ENCODE measurements at places on chromosomes 7 and 10.

- DNase-seq: no peak
Measured at GRCh38 chr10:23331567-23332301, 12.9 kb downstream of the C10orf67 start.

- DNase-seq: no peak
Measured at GRCh38 chr10:14748441-14748840, 26.3 kb downstream of the FAM107B start.

DNA sequence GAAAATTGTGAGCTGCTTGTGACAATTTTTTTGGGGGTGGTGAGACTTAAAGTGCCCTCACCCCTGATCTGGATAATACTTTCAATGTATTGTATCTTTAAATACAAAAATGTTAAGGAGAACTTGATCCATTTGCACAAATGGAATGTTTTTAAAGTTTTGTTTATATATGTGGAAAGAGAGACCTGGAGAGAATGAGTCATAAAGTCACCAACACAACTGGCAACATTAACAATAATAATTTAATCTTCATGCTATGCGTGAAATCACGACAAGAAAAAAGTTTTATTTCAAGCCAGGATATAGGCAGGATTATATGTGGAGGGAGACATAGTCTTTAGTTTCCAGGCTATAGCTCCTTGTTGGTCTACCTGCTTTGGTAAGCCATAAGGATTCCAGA is 537.5 kb downstream of the GPAM start:
- DNase-seq: no peak

- no peak for DNase-seq
Measured at GRCh38 chr10:51158832-51159231, 84.5 kb downstream of the PRKG1 start.

DNA sequence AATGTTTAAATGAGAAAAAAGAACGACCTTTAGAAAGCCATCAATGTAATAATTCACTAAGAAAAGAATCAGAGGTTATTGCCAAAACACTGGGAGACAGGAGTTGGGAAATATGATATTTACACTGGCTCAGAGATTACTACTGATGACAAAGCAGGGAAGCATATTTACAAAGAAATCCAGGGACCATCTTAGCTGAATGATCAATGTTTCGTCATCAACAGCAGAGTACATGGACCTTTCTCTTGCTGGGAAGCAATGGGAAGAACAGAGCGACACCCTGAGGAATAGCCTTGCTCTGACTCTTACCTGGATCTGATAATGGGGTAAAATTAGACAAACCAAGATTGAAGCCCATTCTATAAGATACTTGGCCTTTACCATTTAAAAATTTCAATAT is 1293.5 kb downstream of the XPNPEP1 start:
- no peak for DNase-seq

DNA sequence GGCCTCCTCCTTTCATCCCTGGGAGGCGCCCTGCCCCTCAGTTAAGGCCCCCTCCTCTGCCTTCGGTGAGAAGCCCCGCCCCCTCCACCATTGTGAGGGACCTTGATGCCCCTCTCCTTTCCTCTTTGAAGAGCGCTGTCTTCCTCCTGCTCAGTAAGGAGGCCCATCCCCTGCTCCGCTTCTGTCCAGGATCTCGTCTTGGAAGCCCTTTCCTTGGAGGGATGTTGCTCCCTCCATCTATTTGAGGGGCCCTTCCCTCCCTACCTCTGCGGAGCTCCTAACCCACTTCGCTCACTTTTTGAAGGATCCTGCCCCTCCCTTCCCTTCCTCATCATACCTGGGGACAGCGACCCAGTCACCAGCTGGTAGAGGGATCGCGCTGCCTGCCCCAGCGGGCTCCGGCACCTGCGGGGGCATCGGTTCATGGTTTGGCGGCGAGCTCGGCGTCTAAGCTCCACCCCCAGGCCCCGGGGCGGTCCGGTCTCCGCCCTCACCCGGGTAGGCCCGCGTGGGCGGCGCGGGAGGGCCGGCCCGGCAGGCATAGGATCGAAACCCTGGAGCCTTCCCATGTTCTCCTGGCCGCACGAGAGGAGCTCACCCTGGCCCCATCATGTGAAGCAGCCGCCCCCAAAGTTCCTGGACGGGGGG is 4.1 kb downstream of the KCNIP2 start:
- DNase-seq: peak; percentile 39

GRCh38 chr10:97849103-97849686 is 448 bp upstream of the GOLGA7B start:
- no peak for DNase-seq

GRCh38 chr10:124886195-124886594 is 55.7 kb upstream of the ZRANB1 start:
- DNase-seq: no peak

DNA sequence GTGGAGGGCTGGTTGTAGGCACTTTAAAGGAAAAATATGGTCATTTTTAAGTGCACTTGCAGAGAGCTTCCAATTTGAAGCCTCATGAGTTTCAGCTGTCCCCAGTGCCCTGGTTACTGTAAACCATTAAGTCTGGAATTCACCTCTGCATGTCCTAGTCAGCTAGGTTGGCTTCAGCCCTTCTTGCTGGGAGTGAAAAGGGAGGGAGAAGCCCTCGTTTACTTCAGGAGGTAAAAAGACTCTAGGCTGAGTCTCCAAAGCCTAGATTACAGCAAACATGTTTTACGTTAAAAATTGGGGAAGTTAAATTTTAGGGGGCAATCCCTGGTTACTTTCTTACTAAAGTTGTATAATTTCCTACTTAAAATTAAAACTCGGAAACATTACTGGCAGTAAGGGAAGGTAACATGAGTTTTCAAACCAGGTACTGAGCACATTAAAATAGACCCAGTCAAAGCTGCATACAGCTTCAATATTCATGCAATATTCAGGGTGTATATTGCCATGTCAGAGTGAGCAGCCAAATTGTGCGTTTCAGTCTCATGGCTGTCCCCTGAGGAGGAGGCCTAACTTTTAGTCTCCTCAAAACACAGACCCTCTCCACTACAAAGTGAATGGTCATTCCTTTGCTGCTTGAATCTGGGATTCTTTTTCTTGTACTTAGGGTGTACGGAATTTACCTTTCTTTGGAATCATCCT is 156.7 kb downstream of the PRKG1 start:
- no peak for DNase-seq

GRCh38 chr7:27141923-27142579 is 1.4 kb downstream of the HOXA5 start:
- DNase-seq: no peak

DNA sequence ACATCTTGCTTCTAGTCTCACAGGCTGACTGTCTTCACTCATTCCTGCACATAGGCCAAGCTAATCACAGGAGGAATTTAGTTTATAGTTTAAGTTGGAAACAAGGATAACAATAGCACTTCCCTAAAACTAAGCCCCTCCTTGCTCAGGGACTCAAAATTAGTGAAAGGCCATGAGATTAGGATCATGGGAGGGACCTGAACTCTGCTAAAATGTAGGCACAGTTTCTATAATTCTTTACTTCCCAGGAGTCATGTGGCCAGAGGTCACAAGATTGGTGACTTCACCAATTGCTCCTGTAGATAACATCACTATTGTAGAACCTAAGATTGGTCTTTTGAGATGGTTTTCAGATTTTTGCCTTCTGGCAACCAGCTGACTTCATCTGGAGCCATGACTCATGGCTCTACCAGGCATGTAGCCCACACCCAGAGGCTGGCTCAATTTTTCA is 14.8 kb upstream of the UPP1 start:
- DNase-seq: no peak

DNA sequence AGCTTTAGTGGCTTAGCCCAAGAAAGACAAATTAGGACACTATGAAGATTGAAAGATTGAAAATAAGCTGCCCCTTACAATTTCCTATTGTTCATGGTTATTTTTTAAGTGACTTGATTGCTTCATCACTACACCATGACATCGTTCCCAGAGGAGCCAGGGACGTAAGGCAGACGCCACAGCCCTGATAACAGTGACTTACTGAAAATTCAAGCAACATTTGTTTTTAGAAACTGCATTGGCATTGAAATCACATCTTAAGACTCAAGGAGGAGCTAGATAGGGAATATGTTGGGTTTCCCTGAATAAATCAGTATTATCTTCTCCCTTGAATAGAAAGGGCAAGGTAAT is 38.7 kb upstream of the ANK3 start:
- DNase-seq: no peak

- DNase-seq: no peak
Measured at GRCh38 chr7:2066251-2066919, 166.4 kb downstream of the MAD1L1 start.

DNA sequence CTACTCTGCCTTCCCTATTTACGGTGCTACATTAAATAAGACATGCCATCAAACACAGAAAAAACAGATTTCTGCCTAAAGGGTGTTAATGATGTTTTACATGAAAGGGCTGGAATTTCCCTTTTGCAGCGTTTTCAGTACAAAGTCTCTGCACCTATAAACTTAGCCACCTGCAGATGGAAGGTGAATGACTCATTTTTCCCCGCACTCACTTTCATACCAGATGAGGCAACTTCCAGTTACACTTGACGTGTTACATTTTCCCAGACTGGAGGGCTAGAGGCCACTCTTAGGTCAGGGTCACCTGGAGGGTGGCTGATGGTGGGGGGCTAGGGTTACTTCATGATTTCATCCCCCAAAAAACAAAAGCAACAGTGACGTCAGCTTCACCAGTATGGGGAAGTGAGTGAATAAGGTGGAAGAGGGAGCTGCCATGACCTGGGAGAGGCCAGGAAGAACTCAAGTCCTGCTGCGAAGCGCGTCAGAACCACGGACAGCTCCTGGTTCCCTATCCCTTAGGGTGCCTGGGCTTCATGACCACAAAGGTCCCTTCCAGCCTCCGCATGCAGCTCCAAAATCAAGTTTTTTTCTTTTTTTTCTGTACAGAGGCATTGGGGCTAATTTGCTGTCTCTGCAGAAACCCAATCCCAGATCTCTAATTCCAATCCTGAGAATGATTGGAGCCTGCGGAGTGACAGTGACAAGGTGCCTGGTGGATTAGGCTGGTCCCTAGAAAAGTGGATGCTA is 94.0 kb downstream of the ADARB2 start:
- no peak for DNase-seq

GRCh38 chr10:110241407-110241806 is 34.0 kb downstream of the MXI1 start:
- DNase-seq: no peak

DNA sequence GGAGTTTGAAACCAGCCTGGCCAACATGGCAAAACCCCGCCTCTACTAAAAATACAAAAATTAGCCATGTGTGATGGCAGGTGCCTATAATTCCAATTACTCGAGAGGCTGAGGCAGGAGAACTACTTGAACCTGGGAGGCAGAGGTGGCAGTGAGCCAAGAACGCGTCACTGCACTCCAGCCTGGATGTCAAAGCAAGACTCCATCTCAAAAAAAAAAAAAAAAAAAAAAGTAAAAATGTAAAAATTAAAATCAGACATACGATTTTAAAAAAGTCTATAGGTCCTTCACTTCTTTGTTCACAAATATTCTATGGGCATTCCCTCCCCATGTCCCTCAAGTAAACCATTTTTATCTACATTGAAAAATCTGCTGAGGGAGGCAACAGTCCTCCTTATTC is 34.9 kb upstream of the TLL2 start:
- DNase-seq: no peak

DNA sequence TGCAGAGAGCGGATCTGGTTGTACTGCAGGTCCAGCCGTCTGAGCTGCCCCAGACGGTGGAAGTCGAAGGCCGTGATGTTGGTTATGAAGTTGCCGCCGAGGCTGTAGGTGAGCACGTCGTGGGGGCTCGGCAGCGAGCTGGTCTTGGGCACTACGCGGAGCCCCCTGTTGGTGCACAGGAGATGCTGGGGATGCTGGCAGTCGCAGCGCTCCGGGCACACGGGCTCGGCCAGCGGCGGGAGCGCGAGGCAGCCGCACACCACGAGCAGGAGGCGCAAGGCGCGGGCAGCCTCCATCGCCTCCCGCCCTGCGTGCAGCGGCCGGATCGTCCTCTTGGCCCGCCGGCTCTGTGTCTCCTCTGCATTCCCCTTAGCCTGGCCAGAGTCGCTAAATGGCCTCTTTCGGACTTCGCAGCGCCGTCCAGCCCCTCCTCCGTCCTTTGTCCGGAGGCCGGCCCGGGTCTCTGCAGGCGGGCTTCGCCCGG is 337 bp downstream of the TRIL start:
- no peak for DNase-seq
